ENCODE measurements at places on chromosomes 1 and 21.

DNA sequence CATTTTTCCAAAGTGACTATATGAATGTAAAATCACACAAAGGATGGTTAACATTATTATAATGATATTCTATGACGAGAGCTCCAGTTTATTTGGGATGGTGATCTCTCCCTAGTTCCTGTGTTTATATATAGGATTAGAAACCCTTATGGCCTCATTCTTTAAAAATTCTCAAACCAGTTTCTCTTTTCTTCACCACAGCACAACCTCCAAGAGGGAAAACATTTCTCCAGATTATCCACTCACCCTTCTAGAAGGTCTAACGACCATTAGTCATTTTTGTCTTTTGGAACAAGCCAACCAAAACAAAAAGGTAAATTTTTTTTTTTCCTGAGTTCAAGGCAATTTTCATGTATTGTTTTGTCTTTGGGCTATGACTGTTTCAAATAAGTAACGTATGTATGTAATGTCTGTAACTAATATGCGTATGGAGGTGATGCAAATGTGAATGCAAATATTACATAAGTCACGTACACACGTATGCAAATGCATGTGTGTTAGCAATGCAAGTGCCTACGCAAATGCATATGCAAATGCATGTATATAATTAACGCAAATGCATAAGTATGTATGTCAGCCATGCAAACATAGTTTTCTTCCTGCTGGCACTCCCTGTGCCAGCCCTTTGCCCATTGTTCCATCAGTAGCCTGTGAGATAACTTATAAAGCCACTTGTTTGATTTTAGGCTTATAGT, 72.5 kb upstream of the MORC3 start:
- DNase-seq, result no peak

- no peak for DNase-seq
These were observed 66.9 kb downstream of the DYRK1A start for GRCh38 chr21:37433456-37433840.

GRCh38 chr1:181637998-181638397, 154.7 kb downstream of the CACNA1E start:
- DNase-seq, result no peak

GRCh38 chr1:243496187-243496646, 240.4 kb downstream of the SDCCAG8 start:
- no peak for DNase-seq

GRCh38 chr1:201732351-201732750, 96.6 kb upstream of the IPO9 start:
- no peak for DNase-seq

DNA sequence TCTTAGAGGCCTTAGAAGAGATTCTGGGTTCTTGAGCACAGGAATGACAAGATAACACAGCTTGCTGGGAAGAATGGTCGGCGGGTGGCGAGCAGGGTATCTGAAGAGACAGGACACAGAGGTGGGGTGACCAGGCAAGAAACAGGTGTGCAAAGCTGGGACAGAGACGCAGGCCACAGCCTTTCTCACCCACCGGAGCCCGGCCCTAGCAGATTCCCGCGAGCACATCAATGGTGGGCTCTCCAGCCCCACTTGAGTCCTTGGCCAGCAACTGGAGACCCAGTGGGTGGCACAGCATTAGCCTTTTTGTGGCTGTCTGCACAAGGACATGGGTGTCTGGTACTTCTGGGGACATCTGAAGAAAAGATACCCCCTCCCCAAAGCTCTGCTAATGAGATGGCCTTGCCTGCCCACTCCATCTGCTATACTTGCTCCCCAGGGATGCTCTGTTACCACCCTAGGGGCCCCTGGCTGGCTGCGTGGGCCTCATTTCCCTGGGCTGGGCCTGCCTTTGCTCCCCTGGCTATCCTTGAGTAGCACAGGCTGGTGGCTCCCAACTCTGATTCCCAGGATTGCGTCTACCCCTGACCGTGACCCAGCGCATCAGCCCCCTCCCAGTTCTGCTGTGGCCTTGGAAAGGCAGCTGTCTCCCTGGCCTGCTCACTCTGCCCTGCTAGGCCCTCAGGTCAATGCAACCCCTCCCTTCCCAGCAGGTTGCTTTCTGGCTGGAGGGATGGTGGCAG, 127.2 kb upstream of the ADAR start:
- DNase-seq, result no peak

Measured in inflammatory macrophage treated with lipopolysaccharide for 1 hour (primary cell).